ENCODE measurements at places on chromosomes 3 and 15.
A peak's percentile ranks its signal among the peaks of the same experiment; 100 is the strongest.

GRCh38 chr3:59759298-59760031 is 709.6 kb upstream of the CFAP20DC start:
- DNase-seq: no peak

DNA sequence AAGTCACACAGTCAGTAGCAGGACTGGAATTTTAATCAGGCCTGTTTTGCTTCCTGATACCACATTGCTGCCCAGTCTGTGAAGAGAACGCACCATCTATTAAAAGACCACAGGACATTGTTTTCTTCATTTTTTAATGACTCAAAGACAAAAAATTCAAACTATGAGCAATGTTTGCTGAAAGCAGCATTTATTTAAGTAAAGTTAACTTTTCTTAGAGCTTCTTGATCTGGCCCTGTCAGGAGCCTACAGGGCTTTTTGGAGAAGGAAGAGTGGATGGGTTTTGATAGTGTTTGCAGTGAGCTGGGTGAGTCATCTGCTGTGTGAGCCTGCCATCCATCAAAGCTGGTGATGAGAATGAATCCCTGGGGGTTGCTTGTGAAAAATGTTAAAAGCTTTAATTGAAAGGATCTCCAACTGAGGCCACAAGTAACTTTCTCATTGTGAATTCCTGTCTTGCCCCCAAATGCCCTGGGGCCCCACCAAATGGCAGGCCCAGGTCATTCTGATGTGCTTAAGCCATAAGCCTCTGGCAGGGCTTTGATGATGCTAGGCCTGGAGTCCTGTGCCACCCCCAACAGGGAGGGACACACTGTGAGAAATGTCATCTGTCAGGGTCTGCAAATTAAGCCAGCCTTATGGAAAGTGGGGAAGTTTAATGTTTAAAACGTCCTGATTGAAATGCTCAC is 136.2 kb upstream of the PFN2 start:
- peak; percentile 99 for DNase-seq

DNA sequence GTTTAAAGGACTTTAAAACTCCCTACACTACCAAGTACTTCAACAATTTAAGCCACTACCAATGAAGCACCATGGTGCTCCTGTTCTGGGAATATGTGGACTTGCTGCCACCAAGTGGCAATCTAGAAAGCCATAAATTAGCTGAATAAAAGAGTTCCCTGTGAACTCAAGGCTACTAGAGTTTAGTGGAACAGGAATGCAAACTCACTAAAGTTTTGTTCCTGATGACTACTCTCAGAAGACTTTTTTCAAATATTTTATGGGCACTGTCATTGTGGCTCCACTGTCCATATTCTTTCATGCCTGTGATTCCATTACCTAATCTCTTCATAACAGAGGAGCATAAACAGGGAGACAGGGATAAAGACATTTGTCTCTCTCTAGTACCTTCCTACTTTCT is 63.9 kb downstream of the TMCC1 start:
- peak; percentile 90 for DNase-seq

GRCh38 chr3:62233065-62233464 is 140.3 kb downstream of the FEZF2 start:
- DNase-seq: no peak

DNA sequence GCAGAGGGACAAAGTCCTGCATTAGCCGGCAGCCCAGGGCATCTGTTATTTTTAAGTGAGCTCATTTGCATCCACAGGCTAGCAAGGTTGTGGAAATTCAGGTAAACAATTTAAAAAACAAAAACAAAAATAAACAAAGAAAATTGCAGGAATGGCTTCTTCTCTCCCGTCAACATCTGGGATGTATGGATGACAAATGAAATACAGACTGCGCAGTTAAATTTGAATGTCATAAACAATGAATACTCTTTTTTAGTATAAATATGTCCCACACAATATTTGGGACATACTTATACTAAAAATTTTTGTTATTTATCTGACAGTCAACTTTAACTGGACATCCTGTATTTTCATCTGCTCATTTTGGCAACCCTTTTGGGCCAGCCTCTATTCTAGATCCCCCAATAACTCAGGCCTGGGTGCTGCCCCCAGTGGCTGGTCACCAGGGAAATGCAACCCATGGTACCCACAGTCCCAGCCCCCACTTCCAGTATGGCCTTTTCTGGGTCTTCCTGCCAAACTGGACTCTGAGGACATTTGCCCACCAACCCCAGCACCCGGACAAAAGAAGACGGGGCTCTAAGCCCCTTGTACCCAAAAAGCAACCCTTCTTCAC is 12.7 kb downstream of the GRM2 start:
- DNase-seq: no peak

GRCh38 chr15:79837846-79838245 is 59.0 kb downstream of the MTHFS start:
- DNase-seq: no peak

- DNase-seq: no peak
Measured at GRCh38 chr3:59751606-59752005, 701.8 kb upstream of the CFAP20DC start.

- no peak for DNase-seq
Measured at GRCh38 chr3:120101624-120102023, 7.4 kb upstream of the GSK3B start.

GRCh38 chr3:122864498-122864897 is 69.6 kb downstream of the SLC49A4 start:
- no peak for DNase-seq

DNA sequence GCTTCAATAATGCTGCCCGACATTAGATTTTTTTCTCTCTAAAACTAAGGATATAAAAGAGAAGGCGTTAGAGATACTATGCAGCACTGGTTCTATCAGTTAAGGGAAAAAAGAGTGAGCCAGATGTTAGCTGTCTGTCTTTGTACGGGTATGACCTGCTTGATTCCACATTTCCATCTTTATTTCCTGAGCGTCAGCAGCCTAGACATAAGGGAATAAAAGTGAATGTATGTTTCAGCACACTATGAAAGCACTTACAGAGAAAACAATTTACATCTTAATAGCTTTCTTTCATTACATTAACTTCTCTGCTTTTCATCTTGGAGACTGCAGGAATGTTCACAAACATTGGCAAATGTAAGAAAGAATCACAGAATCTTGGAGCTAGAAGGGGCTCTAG is 319.3 kb downstream of the CTNNB1 start:
- no peak for DNase-seq

DNA sequence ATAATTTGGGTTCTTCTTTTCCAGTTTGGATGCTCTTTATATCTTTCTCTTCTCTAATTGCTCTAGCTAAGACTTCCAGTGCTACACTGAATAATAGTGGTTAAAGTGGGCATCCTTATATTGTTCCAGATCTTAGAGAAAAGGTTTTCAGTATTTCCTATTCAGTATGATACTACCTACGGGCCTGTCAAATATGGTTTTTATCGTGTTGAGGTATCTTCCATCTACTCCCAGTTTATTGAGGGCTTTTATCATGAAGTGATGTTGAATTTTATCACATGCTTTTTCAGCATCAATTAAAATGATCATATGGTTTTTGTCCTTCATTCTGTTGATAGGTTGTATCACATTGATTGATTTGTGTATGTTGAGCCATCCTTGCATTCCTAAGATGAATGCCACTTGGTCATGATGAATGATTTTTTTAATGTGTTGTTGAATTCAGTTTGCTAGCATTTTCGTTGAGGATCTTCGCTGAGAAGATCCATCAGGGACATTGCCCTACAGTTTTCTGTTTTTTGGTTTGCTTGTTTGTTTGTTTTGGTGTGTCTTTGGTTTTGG is 3.0 kb upstream of the LRRC34 start:
- no peak for DNase-seq

DNA sequence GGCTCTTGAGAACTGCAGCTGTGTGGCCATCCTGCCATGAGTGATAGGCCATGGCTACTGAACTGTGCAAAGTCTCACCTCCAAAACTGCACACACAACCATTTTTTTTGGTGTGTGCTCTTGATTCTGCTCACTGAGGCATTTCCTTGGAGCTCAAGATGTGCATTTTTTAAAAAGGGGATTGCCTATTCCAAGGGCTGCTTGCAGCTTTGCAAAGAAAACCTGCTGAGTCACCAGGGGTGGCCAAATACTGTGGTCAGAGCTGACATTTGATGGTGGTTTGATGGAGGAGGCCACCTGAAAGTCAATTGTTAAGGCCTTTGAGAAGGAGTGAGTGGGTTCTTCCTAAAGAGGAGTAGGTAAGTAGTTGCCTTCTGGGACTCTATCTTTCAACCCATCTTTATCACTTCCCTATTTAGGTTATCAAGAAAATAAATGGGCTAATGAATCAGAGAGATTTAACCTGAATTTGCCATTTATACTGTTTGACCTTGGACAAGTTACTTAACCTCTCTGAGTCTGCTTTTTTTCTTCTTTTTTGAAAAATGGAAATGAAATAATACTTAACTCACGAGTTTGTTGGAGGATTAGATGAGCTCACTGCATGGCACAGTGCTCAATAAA is 87.9 kb downstream of the CHST2 start:
- peak; percentile 22 for DNase-seq

- no peak for DNase-seq
Measured at GRCh38 chr3:32307591-32307990, 69.1 kb downstream of the CMTM8 start.

DNA sequence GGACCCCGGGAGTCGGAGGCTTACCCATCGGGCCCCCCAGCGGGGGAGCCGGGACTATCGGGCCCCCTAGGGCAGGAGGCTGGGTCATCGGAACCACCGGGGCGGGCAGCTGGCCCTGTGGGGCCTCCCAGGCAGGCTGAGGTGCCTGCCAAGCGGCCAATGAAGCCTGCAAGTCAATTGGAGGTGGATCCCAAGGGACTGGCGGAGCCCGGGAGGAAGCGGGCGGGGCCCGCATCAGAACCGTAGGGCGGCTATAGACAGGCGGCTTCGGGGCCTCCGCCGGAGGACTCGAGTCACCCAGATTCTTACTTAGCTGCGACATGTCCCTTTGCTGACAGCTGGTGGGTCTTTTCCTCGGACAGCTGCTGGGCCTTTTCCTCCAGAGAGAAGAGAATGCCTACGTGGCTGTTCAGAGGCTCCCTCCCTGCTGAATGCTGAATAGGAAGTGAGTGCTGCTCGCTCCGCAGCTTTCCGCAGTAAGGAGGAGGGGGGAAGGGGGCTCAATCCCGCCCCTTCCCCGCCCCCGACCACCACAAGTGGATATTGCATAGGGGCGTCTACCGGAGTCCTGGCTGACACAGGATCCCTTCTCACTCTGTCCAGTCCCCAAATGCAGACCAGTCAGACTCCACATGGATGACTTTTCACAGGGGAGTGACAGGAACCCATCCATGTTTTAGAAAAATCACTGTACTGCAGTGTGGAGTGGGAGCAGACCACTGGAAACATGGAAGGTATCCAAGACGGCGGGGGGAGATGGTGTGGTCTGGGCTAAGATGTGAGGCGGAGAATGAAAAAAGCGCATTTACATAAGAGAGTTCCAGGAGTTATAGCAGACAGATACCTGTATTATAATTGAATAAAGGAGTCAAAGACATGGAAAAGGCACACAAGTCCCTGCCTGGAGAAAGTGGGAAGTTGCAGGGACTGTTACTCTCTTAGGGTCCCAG is at the start of gene MAGEL2:
Gene MAGEL2, minus strand, starts transcription at position 447 of the 950 bp plus-strand sequence. Its CDS starts 125 bp downstream, at position 322.
- no peak for DNase-seq

DNA sequence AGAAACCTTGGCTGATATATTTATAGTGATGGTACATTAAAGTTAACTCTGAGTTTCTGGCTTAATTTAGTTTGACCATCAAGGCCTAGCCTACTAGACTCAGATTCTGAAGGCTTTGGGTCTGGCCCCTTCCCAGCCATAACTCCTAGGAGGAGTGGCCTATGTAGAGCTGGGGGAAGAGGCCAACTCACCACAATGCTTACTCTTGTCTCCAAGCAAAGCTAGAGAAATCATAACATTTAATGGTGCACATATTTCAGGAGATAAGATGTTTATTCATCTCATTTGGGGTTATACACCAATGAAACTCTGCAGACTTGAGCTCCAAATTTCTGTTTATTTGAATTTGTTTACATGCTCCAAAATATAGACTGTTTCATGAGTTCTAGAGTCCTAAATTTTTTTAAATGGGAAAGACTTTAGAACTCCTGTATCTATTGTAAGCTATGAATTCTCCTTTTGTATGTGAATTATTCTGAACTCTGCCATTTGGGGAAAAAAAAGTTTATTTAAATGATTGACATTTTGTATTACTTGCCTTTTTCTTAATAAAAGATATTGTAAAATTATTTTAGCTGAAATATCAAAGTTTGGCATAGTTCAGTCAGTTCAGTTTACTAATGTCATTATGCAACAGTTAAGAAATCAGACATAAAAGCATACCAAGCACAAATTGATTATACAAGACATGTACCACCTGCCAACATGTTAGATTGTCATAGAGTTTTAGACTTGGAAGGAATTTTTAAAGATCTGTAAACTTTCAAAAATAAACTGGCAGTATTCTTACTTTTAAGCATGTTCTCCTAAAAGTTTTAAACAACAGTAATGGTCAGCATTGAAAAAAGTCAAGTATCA is 143.4 kb upstream of the NR2E3 start:
- DNase-seq: no peak

- no peak for DNase-seq
Measured at GRCh38 chr3:10722911-10723310, 93.1 kb upstream of the SLC6A11 start.

DNA sequence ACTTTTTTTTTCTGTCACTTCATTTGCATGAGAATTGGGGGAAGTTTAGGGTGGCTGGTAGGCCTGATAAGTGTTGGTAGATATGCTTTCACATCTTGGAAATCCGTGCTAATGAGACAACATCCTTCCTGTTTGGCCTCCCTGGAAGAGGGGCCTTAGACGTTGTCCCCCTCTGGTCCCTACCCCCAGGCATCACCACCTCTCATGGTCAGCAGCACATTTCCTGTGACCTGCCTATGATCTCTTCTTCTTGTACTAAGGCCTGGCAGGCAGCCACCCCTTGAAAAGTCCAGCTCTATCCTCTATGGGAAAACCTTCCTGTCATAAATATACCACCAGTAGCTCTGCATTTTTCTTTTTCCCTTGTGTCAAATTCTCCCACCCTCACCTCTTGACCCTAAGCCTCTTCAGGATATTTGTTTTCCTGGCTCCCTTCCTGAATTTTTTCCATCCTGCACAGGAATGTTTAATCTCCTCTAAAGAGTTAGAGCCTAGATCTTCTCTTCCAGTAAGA is 107.8 kb downstream of the SNRK start:
- DNase-seq: peak; percentile 37

GRCh38 chr15:90154861-90155626 is 46.1 kb upstream of the SEMA4B start:
- peak; percentile 88 for DNase-seq

- DNase-seq: no peak
Measured at GRCh38 chr3:127464642-127465041, 125.9 kb downstream of the TPRA1 start.

DNA sequence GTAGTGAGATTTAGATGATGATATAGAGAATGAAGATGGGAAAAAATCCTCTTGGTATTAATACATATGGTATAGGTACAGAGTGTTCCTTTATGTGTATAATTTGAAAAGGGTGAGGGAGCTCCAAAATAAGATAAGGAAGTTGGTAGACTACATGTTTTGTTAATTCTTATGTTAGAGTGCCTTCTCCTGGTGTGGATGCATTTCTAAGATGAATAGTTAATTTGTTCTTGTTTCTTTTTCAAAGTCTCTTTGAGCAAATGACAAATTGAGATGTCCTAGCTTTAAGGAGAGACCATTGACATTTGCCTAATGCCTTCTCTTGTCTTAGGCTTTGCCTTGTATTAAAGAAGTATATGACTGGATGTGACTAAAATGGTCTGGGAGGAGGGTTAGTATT is 34.1 kb downstream of the AKAP13 start:
- no peak for DNase-seq

- DNase-seq: no peak
Measured at GRCh38 chr15:52082197-52083036, 30.2 kb downstream of the BCL2L10 start.

Measured in EL (cell line).